ENCODE measurements at places on chromosomes 4 and X. TPM values are rescaled to one million over a fixed set of nuclear protein-coding genes. Genes with fewer than 3 reads are reported as not detected.

- peak; percentile 54 for DNase-seq
Measured at GRCh38 chrX:134999469-134999868, 8.7 kb downstream of the SMIM10 start.

The MAGEA3 gene
- total RNA-seq, result 10.0 TPM

The IL3RA gene
- not detected for total RNA-seq

DNA sequence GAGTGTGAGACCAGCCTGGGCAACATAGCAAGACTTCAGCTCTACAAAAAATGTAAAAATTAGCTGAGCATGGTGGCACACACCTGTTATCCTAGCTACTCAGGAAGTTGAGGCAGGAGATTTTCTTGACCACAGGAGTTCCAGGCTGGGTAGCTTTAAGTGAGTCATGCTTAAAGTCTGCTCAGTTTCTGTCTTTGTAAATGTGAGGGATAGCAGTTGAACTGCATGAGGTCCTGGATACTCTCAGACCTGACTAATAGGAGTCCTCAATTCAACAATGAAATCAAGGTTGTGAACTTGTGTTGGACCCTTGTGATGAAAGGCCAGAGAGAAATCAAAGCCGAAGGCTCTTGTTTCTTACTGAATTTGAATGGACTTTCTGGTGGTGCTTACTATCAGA lies 45.2 kb downstream of the STARD8 start:
- no peak for DNase-seq

Measured in HT-29 (cell line).